Inflammatory macrophage treated with lipopolysaccharide for 1 hour (primary cell): ENCODE measurements at places on chromosomes 3 and 15.

GRCh38 chr3:186097663-186098451, 11.0 kb downstream of the ETV5 start:
- DNase-seq, result no peak

GRCh38 chr15:99114511-99115299, 9.8 kb downstream of the SYNM start:
- DNase-seq, result no peak

DNA sequence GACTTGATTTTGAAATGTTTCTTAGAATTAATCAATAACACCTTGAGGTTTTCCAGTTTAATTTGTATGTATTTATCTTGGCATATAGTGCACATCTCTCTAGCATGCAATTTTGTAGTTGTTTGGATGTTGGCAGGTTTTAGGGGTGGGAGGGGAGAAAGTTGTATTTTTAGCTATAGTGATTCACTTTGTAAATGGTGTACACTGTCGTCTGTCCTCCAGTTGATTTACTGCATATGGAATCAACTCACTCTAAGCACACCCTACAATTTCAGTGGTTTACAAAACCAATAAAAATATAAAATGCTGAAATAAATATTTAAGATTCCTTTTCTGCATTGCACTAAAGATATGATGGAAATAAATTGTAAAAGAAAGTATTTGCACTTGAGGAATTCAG, 199.1 kb downstream of the CDIN1 start:
- no peak for DNase-seq

DNA sequence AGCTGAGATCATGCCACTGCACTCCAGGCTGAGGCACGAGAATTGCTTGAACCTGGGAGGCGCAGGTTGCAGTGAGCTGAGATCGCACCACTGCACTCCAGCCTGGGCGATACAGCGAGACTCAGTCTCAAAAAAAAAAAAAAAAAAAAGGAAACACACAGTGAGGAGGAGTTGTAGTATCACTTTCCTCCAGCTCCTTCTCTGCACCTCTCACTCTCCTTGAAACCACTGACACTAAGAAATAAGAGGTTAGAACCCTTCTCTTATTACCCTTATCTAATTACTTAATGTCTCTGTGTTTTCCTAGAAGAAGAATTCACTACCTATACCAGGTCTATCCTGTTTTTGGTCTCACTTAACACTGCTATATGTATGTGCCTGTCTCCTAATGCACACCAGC, 31.7 kb downstream of the RAB27A start:
- DNase-seq, result no peak

- DNase-seq, result no peak
Measured at GRCh38 chr3:134627831-134628230, 23.0 kb downstream of the KY start.

DNA sequence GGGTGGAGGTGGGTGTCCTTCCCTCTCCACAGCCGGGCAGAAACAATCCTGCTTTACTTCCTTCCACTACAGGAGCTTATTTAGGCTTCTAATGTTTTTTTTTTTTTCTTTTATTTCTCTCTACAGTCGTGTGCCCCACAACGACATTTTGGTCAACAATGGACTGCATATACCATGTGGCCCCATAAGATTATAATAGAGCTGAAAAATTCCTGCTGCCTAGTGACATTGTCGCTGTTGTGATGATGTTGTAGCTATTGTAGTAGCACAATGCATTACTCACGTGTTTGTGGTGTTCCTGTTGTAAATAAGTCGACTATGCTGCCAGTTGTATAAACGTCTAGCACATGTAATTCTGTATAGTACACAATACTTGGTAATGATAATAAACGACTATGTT, 153.7 kb downstream of the IL20RB start:
- no peak for DNase-seq

DNA sequence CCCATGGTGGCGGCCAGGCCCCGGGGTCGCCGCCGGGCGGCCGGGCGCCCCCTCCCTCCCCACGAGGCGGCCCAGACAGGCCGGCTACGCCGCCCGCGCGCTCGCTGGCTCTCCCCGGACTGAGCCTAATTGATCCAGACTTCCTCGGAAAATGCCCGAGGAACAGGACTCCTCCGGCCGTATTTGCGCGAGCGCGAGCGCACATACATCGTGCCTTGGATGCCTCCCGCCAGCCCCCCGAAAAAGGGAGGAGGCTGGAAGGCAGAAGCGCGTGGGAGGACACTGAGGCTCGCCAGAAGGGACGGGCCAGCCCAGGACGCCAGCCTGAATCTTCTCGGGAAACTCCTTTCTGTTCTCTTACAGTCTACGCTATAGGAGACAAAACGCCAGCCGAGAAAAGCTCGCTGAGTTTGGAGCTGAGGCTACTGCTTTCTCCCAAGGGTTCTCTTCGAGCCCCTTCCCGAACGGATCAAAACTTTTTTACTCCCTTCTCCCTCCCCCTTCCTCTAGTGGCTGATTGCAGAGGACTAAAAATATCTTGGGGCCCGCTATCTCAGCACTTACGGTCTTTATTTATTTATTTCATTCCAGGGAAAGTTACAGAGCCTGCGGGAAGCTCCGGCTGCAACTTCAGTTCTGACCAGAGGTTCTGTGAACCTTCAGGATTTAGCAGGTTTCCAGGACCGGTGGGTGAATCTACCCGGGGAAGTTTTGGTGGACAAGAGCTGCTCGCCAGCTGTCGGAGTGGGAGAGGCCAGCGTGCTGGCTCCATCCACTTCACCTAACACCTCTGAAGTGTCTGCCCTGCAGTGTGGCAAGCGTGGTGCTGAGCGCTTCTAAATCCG, at the start of gene PDZRN3:
PDZRN3 (minus strand) TSS at position 121 of the 845 bp plus-strand sequence.
- no peak for DNase-seq

DNA sequence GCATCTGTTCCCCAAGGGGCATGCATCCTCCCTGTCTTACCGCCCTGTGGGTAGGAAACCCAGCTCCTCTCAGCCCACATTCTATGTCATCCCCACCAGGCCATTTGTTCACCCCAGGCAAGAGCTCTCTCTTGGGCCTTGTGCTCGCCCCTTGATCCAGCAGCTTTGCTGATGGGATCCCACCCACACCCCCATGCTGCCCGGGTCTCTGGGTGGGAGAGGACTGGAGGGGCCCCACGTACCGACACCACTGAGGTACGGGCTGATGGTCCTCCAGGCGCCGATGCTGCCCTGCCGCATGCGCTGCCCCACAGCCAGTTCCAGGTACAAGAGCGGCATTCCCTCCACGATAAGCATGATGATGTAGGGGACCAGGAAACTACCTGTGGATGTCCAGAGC, 14.5 kb downstream of the SLC6A20 start:
- DNase-seq, result no peak
